ENCODE measurements at places on chromosomes 12 and 14. TPM values are rescaled to one million over a fixed set of nuclear protein-coding genes. Genes with fewer than 3 reads are reported as not detected.

Gene KRT1
- not detected for total RNA-seq

Gene IQSEC3
- total RNA-seq, result not detected

Gene IFI27L2
- 58.2 TPM for total RNA-seq

Gene CPM
- total RNA-seq, result 8.7 TPM

Gene EPYC
- total RNA-seq, result not detected

All from A549 treated with RU486 at 1 μM for 4 hours (cell line).